ENCODE measurements at places on chromosomes 13 and 19.

GRCh38 chr19:3389876-3390371 is 23.5 kb downstream of the NFIC start:
- DNase-seq: no peak

DNA sequence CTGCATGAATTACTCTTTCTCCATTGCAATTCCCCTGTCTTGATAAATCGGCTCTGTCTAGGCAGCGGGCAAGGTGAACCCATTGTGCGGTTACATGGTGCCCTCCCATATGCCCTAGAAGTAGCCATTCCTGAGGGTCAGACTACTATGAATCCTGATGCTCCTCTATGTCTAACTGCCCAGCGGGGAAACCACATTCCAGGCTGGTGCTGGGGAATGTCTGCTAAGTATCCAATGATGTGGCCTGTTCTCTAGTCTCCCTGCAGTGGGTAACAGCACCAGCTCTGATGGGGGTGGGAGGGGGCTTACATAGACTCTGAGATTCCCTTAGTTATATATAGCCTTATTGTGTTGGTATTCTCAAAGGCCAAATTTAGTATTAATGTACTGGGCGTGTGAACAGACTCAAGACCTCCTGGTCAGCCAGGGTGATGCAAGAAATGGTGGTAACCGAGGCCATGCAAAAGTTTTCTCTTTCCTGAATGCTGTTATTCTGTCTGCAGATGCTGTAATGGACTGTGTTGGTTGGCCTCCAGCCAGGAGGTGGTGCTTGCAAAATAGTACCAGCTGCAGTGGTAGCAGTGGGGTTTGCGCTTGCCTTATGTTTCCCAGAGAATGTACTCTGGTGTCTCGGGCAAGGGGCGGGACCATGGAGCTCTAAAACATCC is 564.8 kb upstream of the SLITRK1 start:
- no peak for DNase-seq

DNA sequence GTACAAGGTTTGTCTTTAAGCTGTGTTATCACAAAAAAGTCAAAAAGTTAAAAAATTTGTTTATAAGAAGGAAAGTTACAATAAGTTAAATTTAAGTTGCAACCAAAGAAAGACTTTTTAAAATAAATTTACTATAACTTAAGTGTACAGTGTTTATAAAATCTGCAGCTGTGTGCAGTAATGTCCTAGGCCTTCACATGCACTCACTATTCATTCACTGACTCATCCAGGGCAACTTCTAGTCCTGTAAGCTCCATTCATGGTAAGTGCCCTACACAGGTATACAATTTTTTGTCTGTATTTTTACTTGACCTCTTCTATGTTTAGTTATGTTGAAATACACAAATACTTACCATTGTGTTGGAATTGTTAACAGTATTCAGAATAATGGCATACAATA is 667.9 kb upstream of the SLITRK5 start:
- no peak for DNase-seq

DNA sequence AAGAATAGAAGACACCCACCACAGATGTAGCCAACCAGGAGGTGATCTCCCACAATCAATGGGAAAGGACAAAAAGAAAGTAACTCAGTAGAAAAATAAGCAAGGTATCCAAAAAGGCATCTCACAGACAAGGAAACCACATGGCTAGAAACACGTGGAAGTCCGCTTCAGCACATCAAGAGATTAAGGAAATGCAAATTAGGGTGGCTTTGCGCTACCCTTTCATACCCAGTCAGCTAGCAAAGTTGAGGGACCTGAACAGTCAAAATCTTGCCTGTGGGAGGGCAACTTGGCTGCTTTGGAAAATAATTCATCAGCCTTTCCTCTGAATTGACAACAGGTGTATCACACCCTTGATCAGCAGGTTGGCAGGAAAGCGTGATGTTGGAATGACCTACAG is 11.6 kb upstream of the UQCR11 start:
- no peak for DNase-seq

- DNase-seq: no peak
Observed at GRCh38 chr13:111503376-111503775, 182.9 kb downstream of the TEX29 start.

DNA sequence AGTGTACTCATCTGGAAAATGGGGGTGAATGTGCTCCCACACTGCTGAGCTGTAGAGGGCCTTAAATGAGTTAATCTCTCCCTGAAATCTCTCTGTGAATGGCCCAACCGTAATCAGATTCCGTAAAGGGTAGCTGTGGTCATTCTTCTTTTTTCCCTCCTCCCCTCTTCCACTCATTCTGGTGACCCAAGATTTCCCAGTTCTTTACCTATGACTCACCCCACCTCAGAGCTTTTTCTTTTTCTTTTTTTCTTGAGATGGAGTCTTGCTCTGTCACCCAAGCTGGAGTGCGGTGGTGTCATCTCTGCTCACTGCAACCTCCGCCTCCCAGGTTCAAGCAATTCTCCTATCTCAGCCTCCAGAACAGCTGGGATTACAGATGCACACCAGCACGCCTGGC is 33.3 kb upstream of the MUC16 start:
- no peak for DNase-seq

DNA sequence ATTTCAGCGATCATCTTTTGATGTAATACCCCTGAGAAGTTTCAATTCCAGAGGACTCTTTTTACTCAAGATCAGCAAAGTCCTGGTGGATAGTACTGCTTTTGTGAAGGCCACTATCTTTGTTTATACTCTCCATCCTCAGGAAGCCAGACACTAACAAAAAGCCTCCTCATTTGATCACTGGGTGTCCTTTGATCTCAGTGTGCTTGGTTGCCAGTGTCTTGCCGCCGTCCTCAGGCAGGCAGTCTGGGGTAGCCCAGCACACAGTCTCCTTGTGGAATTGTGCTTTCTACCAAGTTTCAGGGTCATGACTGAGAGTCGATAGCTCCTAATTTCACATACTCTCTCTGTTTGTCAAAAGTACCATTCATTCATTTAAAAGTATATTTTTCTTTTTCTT is 762.2 kb downstream of the EFNB2 start:
- DNase-seq: no peak

- no peak for DNase-seq
Observed at GRCh38 chr13:30346153-30346788, 38.9 kb upstream of the KATNAL1 start.

- DNase-seq: no peak
Observed at GRCh38 chr13:102846261-102847015, 606 bp downstream of the ERCC5 start.

GRCh38 chr13:94324767-94325540 is 154.5 kb downstream of the DCT start:
- DNase-seq: no peak

GRCh38 chr19:16381756-16382401 is 57.3 kb downstream of the KLF2 start:
- no peak for DNase-seq

GRCh38 chr13:42762251-42762650 is 19.1 kb upstream of the FAM216B start:
- no peak for DNase-seq

DNA sequence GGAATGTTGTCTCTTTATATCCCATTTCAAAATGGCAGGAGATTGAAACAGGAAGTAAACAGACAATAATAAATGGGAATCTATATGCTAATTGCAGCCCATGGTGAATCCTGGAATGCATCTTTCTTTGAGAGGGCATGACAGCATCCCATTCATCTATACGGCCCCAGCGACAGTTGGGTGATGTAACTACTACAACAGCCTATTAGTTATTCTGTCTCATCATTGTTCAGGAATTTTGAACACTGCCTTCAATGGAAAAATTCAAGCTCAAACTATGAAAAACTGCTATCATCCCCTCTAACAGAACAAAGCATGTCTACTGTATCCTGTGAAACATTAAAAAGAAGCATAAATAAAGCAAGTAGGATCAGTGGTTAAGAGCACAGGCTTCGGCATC is 262.1 kb downstream of the DCT start:
- DNase-seq: no peak

GRCh38 chr13:109610517-109610916 is 175.9 kb downstream of the IRS2 start:
- no peak for DNase-seq

GRCh38 chr13:49218493-49219051 is 1.6 kb upstream of the MLNR start:
- DNase-seq: no peak

GRCh38 chr13:45799451-45799850 is 52.1 kb downstream of the SIAH3 start:
- no peak for DNase-seq

DNA sequence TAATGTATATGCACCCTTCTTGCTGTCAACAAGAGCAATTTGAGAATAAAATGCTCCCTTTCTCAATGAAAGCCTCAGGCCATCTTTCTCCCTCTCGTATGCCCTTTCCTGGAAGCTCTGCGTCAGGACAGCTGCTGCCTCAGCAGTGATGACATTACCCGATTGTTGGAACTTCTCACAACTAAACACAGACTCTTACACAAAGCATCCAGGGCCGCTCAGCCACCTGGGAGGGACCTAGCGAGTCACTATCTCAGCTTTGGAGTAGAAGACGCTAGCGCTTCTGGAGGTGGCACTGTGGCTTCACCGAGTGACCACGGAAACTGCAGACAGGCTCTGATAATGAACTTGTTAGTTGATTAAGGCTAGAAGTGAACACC is 153.2 kb upstream of the SOX1 start:
- DNase-seq: no peak

- DNase-seq: no peak
Observed at GRCh38 chr13:111854403-111854802, 212.5 kb upstream of the SOX1 start.

- DNase-seq: no peak
Observed at GRCh38 chr19:2567580-2567979, 91.7 kb downstream of the GADD45B start.

GRCh38 chr13:65679240-65679639 is 1550.9 kb downstream of the PCDH9 start:
- DNase-seq: no peak

DNA sequence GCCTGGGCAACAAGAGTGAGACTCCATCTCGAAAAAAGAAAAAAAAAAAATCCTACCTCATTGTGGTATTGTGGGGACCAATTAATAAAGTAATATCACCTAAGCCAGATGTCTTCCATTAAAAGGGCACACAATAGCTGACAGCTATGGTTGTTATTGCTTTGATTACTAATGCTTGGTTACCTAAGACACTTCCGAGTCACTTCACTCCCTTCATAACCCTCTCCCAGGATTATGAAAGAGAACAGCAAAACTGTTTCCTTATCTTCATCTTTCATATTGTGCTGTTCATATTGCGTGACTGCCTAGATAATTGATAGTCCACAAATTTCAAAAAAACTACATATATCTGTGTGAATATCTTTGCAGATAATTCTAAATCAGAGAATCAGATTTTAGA is 10.3 kb upstream of the HSPH1 start:
- no peak for DNase-seq

- no peak for DNase-seq
Observed at GRCh38 chr13:36101157-36101556, 30.0 kb downstream of the DCLK1 start.

- DNase-seq: no peak
Observed at GRCh38 chr19:39083983-39084731, at the start of gene ACP7. ACP7 (plus strand) TSS chr19:39084368; CDS start chr19:39085270, 902 bp downstream.

- DNase-seq: no peak
Observed at GRCh38 chr13:44015811-44016210, 136.1 kb downstream of the LACC1 start.

- DNase-seq: no peak
Observed at GRCh38 chr19:36106991-36107390, 4.0 kb upstream of the OVOL3 start.

DNA sequence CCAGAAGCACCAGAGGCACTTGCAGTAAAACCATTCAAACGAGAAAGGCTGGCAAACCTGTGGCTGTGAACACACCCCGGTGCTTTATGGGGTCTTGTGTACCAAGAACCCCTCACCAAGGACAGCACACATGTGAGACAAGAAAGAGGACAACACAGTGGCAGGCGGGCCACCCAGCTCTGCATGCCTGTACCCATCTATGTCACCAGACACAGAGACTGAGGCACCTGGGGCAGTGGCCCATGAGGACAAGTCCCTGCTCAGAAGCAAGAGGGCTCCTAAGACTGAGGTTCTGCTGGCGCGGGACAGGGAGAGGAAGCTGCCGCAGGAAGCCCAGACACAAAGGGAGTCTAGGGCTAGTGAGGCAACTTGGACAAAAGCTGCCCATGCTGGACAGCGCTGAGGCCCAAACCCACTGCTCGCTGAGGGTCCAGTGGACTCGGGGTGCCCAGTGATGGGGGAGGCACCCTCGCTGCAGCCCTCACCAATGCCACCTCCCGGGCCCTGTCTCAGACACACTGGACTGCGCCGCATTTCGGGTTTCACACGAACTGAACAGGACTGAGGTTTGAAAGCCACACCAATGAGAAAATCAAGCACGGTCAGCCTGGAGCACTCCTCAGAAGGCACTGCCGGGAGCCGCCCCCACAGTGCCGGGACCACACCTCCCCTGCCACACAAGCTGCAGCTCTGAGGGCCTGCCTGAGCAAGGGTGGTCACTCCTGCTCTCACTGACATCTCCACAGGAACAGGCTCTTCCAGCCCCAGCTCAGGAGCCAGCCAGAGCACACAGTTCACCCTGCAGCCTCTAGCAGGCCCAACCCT is 232.7 kb downstream of the TUBA3C start:
- no peak for DNase-seq

DNA sequence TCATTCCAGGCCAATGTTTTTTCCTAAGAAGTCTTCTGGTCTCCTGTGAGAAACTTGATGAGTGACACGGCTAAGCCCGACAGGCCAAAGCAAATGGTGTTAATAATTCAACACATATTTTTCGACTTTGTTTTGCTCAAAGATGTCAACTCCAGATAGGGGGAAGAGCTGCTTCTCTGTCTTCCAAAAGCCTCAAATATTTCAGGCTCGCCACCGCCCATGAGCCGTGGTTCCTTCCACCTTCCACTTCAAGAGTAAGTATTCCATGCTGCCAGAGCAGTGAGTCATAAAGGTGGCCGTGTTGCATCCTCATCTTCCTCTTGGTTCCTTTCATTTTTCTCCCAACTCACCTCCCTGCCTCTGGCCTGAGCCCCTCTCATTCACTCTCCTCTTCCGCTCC is 272.6 kb downstream of the EFNB2 start:
- DNase-seq: no peak
